ENCODE measurements at places on chromosomes 4 and X. TPM values are rescaled to one million over a fixed set of nuclear protein-coding genes. Genes with fewer than 3 reads are reported as not detected.

FGF2 gene
- 188 TPM for total RNA-seq

DNA sequence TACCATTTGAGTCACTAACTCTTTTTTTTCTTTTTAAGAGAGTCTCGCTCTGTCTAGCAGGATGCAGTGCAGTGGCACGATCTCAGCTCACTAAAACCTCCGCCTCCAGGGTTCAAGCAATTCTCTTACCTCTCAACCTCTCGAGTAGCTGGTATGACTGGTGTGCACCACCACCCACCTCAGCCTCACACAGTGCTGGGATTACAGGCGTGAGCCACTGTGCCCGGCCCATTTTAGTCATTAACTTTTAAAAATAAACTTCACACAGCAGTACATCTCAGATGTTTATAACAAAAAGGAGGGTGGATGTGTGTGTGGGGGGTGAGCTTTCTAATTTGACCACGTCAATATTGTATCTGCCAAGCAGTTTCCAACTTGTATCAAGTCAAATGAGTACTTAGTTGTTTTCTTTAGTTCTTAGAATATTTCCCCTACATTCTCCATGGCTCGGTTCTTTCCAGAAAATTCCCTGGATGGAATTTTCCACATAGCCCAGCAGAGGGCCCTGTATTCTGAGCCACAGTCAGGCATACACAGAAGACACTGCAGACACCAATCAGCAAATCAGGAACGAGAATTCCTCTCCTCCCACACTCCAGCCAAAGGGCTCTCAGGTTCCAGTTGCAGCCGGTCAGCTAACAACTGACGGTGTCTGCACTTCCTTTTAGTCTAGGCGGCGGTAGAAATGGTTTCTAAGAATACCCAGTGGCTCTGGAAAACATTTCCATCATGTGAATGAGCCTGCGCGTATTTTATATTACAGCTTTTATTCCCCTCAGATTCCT, 20.1 kb upstream of the ARAF start:
- peak; percentile 91 for DNase-seq

- DNase-seq: peak; percentile 83
Observed at GRCh38 chr4:31088600-31089230, 368.5 kb downstream of the PCDH7 start.

DNA sequence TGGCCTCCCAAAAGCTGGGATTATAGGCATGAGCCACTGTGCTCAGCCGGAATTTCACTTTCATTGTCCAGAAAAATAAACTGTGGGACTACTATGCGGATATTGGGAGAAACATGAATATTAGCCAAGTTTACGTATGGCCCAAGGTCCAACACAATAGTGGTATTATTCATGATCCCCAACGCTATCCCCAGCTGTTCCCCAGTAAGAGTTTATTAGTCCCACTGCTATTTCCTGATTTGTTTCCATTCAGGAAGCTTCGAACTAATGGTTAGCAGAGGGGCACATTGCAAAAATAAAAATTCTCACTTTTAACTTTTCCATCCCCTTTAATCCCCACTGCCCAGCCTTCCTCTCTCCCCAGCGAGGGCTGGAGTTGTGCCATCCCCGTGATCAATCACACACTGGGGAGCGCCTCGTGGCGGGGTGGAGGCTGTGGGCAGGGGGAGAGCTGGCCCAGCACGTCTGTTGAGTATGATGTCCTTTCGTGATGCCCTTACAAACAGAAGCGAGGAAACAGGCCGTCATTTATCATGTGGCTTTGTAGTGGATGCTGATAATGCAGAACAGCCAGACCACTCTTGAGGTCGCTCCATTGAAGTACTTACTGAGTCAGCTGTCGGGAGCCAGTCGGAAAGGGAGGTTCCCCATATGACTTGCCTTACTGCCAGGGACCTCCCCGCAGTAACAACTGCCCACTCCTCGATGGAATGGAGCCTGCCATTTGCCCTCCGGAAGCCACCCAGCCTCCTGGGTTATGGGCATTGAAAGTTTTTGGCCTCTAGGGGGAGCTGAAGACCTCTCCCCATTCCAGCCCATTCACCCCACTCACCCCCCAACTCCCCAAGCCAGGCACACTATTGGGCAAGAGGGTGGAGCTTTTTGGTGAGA, 117.0 kb downstream of the KDR start:
- DNase-seq: no peak

- DNase-seq: peak; percentile 63
Observed at GRCh38 chr4:169810325-169811323, 52.9 kb upstream of the HPF1 start.
